ENCODE measurements at places on chromosomes 6 and 20.

GRCh38 chr6:118263921-118264486 is 284.1 kb upstream of the PLN start:
- DNase-seq: no peak

DNA sequence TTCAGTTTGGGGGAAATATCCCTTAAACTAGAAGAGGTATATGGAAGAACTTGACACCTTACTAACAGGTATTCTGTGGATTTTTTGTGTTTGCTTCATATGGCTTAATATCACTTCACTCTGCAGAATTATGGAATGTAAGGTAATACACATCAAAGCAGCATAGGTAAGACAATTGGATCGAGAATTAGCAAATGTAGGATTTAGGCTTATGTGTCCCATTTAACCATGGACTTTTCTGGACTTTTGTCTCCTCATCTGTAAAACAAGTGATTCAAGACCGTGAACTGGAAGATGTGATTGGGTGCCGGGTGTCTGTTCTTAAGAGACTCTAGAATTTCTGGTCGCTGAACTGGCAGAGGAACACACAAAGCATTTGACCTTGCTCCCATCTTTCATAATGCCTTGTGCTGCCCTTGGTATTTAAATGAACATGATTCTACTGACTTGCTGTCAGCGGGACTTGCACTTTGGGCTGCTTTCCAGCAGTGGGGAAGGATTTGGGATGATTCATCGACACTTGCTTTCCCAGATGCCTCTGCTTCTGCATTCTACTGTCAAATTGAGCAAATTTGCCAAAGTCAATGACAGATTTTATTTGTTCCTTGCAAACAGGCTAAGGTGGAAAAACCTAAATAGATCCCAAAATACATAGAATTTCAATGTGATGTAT is 199.8 kb downstream of the PLCB1 start:
- DNase-seq: no peak

GRCh38 chr6:63502156-63502555 is 70.1 kb upstream of the LOC128125822 start:
- no peak for DNase-seq

- no peak for DNase-seq
Observed at GRCh38 chr6:44182911-44183390, 24.3 kb downstream of the CAPN11 start.

DNA sequence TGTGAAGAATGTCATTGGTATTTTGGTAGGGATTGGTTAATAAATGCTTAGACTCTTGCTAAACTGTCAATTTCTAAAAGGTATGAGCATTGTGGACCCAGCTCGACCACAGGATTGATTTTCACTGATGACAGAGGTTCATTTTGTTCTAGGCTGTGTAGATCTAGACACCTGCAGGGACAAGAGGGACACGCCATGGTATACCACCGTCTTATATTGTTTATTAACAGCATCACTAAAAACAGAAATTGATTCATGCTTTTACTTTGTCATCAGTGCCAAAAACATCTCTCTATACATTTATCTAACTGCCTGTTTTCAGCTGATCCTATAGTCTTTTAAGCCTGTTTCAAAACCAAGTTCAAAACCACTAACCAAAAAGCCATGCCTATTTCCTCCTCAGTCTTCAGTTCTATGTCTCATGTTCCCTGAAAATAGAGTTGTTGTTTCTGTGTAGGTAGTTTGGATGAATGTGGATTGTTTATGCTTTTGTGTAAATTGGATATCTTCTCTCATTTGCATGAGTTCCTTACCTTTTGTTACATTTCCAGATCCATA is 109.8 kb downstream of the JAG1 start:
- DNase-seq: no peak

DNA sequence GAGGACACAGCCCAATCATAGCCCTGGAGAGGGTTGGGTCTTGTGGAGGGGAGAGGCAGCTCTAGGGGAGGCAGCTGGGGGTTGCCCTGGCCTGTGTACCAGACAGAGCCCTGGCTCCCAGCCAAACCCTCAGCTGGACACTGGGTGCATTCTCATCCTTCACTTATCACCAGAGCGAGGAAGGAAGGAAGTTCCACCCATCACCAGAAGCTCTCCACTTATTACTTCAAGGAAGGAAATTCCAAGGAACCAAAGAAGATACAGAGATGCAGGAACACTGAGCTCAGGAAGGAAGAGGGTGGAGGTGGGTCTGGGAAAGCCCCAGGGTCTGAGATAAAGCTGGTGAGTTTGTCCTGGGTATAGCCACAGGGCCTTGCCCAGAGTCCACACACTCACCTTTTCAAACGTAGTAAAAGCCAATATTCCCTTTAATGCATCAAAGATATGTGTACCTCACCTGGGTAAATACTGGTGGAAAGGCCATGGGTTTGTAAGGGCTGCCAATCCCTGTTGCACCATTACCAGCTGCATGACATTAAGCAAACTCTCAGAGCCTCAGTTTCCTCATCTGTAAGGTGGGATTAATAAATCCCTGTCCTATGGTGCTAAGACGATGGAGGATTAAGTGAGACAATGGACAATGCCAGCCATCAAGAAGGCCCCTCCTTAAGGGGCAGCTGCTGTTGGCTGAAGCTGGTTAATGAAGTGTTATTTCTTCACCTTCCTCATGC is 109.7 kb upstream of the NAA20 start:
- no peak for DNase-seq

DNA sequence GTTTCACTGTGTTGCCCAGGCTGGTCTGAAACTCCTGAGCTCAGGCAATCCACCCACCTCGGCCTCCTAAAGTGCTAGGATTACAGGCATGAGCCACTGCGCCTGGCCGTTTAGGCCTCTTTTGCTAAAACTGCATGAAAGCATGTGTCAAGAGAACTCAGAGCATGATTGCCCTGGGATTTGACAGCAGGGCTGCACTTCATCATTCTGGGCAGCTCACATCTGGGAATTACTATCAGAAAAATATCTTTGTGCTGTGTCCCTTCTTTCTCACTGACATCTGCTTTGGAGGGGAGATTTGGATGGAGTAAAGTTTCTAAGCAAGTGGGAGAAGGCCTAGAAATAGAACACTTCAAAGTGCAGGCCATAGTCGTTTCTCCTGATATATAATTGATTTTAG is 59.6 kb upstream of the EIF2S2 start:
- DNase-seq: no peak

DNA sequence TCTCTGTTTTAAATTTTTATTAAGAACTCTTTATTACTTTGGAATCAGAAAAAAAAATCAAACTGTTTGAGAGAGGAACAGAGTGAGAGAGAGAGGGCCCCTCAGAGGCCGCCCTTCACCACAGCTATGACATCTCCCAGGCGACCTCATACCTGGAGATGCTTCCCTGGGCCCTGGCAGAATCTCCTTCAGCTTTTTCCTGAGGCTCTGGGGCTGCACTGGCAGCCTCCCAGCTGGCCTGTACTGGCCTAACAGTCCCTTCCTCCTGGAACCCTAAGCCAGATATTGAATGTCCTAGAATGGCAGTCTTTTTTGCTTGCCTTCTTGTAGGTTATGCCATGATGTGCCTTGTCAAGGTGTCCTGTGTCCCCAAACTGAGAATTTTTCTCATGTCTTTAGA is 13.7 kb downstream of the ABHD12 start:
- DNase-seq: no peak

DNA sequence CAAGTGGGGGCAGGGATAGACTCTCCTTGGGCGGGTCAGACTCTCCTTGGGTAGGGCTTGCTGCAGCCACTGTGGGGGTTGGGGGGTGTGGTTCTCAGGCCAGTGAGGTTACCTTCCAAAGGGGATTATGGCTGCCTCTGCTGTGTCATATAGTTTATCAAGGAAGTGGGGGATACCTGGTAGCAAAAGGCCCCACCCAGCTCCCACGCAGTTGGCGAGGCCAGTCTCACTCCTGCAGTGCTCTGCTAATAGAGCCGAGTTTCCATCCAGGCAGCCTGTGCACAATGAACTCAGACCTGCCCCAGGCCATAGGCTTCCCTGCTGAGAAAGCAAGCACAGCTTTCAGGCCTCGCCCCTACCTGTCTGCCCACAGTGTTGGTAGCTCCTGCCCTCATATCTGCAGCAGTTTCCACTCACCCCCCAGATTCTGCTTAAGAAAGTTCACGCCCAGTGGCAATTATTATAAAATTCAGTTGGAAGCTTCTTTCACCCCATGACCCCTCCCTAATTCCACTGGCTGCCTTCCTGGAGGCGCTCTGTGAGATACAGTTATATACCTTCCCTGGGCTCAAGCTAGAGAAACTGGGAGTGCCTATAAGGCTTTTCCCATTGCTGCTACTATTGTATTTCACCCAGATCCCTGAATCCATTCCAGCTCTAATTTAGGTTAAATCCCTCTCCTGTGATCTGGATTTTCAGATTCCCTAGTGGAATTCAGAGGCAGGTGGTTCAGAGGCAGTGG is 56.1 kb downstream of the HDDC2 start:
- no peak for DNase-seq

GRCh38 chr20:32332614-32333013 is 25.5 kb upstream of the ASXL1 start:
- DNase-seq: no peak

- no peak for DNase-seq
Observed at GRCh38 chr6:100099189-100100074, 105.4 kb upstream of the MCHR2 start.

DNA sequence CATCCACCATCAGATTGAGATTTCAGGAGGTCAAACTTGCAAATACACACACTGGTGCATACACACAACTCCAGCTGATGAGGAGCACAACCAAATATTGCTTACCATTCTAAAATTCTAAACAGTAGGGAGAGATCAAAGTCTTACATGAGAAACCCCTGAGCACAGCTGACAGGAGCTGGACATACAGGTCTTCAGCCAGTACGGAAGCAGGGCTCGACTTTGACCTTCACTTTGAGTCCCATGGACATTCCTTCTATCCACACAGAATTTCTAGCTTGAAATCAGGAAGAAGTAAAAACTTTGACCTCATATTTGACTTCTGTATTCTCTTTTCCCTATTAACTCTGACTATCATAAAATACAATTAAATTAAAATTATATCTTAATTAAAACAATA is 90.2 kb downstream of the PRKN start:
- no peak for DNase-seq

GRCh38 chr20:51429696-51430095 is 112.8 kb downstream of the NFATC2 start:
- DNase-seq: no peak

GRCh38 chr6:169887529-169888140 is 136.2 kb downstream of the ERMARD start:
- no peak for DNase-seq

GRCh38 chr6:170082531-170083187 is 208.2 kb downstream of the DLL1 start:
- DNase-seq: no peak

DNA sequence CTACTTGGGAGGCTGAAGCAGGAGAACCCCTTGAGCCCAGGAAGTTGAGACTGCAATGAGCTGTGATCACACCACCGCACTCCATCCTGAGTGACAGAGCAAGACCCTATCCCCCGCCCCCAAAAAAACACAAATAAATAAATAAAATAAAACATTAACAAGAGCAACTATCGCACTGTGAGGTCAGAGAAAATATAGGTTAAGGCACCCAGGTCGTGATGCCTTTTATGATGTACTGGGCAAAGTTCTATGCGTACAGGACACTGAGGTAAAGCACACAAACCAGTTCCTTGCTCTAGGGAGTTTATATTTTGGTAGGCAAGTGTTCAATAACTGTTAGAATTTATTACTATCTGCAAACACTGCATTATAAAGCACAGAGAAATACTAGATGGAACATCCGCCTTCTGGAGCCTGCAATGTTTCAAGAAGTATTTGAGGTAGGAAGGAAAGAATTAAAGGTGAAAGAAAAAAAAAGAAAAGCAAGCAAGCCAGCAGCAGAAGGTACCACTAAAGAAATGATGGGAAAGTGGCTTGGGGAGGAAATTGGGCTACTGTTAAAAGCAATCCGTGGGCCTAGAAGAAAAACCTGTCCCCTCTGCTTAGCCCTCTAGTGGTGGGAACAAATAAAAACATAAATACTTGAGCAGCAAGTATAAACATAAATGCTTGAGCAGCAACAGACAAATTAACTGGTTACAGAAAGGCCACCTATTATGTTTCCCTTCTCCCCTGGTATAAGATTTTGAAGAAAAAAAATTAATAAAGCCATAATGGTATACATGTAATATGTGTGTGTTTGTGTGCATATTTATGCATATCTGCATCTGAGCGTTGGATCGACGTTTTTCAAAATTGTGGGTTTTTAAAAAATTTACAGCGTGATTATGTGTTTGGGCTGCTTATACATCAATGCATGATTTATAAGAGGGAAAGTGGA is 128.0 kb downstream of the PHACTR1 start:
- no peak for DNase-seq

- no peak for DNase-seq
Observed at GRCh38 chr20:35947489-35947888, 6.8 kb downstream of the SCAND1 start.

DNA sequence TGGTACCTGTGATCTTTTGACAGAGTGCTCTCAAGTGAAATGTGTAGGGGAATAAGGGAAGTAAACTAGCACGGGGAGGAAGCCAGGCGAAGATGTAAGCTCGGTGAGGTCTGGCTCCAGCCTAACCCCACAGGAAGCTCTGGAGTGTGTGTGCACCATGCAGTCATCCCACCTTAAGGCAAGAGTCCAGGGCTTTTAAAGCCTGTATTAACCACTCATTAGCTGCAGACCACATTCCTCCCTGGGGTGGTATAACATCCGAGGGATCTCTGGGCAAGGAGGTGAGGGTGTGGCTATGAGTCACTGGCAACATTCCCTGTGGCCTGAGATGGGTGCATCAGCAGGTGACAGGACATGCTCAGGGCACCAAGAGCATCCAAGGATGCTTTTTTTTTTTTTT is 12.5 kb upstream of the RANBP9 start:
- peak; percentile 38 for DNase-seq

DNA sequence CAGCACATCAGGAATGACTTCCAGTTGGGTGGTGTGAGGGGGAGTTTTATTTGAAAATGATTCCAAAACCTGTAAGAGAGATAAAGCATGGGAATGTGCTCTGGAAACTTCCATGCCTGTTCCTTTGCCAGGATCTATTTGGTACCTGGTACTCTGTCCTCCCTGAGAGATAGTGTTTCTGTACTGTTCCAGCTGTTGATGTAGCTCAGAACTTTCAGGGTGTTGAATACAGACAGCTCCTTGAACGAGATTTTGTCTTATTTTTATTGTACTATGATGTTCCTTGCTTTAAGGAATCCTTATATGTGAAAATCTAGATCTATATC is 148.7 kb upstream of the RIPOR2 start:
- DNase-seq: no peak

GRCh38 chr6:53979468-53980067 is 131.7 kb upstream of the MLIP start:
- DNase-seq: no peak

GRCh38 chr6:170490259-170490658 is 62.8 kb downstream of the PSMB1 start:
- DNase-seq: no peak

- no peak for DNase-seq
Observed at GRCh38 chr20:31595380-31595653, 9.8 kb upstream of the ID1 start.

DNA sequence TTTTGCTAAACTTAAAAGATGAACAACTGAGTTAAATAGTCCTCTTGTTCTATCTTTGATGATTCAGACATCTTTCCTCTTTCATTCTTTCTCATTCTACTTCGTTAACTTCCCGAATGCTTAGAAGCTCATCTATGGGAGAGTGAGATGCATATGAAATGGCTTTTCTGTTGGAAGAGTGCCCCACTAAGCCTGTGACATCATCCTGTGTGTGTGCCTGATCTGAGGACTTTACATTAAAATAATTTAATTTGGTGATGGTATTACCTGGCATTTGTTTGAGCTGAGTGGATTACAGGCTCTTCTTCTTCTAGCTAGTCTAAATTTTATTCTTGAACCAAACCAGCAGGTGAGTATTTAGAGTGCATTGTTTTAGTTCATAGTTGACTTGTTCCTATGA is 626.5 kb downstream of the QKI start:
- no peak for DNase-seq

- no peak for DNase-seq
Observed at GRCh38 chr20:32067234-32067821, 15.3 kb downstream of the HCK start.
